ENCODE measurements at places on chromosomes 2 and 18.

GRCh38 chr2:196530910-196531309, 108.6 kb upstream of the CCDC150 start:
- no peak for DNase-seq

DNA sequence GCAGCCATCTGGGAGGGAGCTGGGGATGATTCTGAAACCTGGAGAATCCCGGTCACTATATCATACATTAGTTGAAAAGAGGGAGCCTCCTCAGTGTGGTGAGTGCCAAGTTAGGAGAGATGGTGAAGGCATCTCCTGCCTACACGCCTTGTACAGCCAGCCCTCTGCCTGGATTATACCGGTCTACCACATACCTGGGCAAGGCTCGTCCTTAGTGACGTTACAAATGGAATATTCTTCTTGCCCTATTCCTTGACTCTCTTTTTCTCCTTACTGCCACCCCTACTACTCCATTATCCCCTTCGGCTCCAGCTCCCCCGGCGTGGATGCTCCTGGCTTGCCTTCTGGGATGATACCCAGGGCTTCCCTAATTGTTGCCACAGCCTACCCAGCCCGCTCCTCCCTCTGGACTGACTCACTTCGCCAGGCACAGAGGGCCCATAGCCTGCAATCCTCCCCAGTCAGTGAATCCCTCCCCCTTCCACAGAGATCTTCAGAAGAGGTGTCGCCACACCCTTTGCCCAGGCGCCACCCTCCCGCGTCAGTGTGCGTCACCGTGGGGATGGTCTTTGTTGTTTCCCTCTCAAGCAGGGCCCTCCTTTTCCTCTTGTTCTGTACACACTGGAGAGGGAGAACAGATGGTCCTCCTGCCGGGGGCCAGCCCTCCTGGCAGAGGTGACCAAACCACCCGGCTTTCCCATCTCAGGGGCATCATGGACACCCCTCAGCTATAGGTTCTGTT, 115.2 kb upstream of the EPAS1 start:
- no peak for DNase-seq

GRCh38 chr2:10413991-10414451, 34.1 kb downstream of the ODC1 start:
- peak; percentile 38 for DNase-seq

GRCh38 chr2:121567957-121568409, 37.3 kb downstream of the RNU4ATAC start:
- no peak for DNase-seq

DNA sequence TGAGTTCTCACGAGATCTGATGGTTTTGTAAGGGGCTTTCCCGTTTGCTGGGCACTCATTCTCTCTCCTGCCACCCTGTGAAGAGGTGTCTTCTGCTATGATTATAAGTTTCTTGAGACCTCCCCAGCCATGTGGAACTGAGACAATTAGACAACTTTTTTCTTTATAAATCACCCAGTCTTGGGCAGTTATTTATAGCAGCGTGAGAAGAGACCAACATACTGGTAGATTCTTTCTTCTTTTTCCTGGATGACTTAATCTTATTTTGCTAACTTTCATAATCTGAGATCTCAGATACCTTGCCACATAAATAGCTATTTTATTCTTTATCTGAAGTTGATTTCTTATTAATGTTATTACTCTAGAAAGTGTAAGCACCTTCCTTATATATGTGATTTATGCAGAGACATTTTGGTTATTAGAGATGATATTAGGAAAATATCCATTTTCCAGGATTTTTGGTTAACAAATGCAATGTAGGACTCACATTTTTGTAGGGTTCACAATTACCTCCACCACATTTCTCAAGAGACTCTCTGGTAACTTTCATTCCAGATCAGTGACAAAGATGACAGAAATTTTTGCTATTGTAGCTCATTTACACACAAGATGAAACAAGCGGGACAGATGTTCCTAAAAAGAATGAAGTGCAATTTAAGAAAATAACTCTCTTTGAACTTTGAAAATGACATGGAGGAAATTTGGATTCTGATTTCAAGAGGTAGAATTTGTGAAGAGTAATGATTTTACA, 97.9 kb upstream of the RND3 start:
- peak; percentile 44 for DNase-seq

DNA sequence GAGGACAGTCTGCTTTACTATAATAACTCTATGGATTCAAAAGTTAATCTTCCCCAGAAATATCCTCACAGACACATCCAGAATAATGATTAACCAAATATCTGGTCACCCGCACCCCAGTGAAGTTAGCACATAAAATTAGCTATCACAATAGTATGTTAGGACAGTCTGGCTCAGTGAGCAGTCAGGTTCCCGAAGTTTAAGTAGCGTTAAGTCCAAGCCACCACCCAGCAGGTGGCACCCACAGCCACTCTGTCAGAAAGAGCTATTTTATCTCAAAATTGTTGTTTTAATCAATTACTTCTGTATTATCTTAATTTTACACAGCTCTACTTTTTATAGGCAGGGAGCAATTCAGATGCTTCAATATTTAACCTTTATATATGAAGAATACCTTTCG, 537.5 kb downstream of the MBD2 start:
- no peak for DNase-seq

DNA sequence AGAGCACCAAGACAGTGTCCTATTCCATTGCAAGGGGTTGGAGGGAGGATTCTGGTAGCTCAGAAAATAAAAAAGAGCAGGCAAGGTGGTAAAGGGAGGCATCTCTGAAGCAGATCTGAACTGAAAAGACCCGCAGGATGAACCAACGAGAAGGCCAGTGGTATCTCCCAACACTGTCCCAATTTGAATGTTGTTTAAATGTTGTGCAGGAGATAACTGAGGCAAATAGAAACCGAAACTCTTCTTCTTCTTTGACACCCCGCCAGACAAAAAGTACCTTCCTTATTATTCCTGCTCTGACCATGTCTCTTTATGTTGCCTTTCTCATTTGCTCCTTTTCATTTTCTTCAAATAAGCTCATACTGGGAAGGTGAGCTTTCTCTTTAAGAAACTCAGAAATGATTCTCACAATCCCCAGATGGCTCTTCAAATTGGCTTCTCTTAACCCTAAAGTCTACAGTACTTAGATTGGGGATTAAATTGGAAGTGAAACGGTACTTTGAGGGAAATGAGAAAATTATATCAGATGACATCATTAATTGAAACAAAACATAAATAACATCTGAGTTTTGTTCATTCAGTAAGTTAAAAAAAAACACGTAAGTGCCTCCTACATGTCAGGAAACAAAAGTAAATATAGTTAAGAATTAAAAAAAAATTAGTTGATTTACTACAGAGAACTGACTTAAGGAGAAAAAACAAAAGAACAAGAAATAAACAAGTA, 143.6 kb downstream of the WDPCP start:
- no peak for DNase-seq

DNA sequence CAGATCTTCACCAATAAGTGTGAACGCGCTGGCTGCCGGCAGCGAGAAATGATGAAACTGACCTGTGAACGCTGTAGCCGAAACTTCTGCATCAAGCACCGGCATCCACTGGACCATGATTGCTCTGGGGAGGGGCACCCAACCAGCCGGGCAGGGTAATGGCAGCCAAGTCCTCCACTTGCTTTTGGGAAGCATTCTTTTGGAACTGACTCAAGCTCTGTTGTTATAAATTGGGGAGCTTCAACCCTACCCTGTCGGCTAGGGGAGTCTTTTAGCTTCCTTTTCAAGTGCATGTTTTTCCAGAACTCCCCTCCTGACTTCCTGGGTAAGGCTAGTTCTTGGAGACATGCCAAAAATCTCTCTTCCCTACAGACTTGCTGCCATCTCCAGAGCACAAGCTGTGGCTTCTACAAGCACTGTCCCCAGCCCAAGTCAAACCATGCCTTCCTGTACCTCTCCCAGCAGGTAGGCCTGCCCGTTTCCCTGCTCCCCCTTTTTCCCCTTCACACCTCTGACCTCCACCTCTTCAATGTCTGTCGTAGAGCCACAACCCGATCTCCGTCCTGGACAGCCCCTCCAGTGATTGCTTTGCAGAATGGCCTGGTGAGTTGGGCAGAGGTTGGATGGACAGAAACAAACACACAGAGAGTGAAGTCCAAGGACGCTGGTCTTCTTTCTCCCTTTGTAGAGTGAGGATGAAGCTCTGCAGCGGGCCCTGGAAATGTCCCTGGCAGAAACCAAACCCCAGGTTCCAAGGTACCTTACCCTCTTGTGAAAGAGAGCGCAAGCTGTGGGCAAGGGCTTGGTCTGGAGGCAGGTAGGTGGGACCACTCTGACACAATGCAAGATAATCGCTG, 1.5 kb downstream of the ZFAND2B start:
- DNase-seq = peak; percentile 37

DNA sequence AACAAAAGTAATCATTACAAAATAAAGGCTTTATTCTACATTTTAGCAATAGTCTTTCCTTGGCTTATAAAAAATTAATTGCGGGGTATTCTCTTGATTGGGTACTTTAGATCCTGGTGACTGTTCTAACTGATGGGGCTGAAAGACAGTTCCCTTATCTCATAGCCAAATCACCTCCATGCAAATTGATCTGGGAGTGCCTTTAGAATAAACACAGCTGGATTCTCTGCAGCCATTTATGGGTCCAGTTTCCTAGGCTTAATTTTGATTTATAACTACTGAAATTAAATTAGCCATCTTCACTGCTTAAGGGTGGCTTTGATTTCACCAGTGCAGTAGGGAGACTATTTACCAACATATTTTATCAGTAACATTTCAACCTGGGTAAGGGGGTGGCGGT, 337.1 kb downstream of the NRXN1 start:
- no peak for DNase-seq

DNA sequence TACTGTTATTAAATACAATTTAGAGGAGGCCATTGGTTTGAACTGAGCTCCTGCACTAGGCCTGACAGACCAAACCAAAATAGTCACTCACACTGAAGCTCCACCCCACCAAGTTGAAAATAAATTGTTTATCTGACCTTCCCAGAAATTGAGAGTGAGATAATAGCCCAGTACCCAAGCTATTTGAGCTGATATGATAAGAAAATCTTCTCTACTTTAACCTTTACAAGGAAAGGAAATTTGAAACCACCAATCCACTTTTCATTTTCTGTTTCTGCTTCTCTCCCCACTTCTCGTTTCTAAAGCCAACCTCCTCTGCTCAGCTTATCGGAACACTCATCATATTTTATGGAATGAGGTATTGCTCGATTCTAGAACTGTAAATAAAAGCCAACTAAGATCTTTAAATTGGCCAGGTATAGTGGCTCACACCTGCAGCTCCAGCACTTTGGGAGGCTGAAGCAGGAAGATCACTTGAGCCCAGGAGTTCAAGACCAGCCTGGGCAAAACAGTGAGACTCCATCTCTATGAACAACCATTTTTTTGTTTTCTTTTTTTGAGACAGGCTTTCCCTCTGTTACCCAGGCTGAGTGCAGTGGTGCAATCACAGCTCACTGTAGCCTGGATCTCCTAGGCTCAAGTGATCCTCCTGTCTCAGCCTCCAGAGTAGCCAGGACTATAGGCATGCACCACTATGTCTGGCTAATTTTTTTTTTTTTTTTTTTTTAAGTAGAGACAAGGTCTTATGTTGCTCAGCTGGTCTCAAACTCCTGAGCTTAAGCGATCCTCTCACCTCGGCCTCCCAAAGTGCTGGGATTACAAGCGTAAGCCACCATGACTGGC, 13.3 kb upstream of the GALM start:
- no peak for DNase-seq

DNA sequence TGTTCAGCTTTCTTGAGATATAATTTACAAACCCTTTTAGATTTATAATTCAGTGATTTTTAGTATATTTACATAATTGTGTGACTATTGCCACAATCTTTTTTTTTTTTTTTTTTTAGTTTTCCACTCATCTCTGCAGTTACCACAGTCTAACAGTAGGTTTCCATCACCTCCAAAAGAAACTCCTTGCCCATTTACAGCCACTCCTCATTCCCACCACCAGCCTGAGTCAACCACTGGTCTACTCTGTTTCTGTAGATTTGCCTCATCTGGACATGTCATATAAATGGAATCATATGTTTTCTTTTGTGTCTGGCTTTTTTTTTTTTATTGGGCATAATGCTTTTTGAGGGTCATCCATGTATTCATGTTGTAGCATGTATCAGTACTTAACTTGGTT, 16.1 kb downstream of the MTX2 start:
- DNase-seq = peak; percentile 4

- DNase-seq = no peak
These were observed 628.6 kb downstream of the CCDC85A start for GRCh38 chr2:56812432-56812831.

DNA sequence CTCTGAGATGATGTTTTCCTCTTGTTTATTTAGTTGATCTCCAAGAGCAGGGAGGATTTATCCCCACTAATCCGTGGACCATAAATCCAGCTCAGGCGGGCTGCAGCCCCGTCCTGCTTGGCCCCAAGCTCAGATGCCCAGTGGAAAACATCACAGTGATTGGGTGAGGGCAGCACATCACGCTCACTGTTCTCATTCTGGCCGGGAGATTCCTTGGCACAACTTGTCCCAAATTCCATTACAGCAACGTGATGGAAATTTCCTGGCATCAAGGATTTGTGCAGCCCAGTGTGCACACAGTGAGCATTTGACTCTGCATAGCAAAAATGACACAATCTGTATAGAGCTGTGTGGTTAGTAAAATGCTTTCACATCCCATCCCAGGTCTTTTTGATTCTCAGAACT, 96.8 kb downstream of the VAPA start:
- peak; percentile 93 for DNase-seq

- DNase-seq = peak; percentile 48
These were observed 1.6 kb downstream of the CRIM1 start for GRCh38 chr2:36356990-36357846.

DNA sequence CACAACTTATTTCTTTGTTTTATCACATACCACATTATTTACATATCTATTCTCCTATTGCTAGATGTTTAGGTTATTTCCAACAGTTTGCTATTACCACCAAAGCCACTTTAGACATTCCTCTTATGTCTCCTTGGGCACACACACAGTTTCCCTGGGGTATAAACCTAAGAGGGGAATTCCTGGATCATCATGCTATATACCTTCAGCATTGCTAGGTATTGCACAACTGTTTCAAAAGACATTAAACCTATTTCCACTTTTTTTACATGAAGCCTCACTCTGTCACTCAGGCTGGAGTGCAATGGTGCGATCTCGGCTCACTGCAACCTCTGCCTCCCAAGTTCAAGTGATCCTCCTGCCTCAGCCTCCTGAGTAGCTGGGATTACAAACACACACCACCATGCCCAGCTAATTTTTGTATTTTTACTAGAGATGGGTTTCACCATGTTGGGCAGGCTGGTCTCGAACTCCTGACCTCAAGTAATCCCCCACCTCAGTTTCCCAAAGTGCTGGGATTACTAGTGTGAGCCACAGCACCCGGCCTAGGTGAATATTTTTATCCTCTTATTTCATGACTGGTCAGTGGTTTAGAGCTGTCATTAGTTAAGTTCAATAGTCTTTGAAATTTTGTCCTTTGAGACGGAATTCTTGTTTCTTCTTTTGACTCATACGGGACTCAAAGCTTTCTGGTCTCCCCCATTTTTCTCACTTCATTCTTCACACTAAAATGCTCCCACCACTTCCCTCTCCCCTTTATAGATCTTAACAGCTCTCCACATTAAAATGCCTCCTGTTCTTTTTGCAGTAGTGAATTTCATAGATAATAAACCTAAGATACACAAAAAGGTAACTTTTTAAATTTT, 30.3 kb downstream of the SULT1C4 start:
- DNase-seq = no peak

- no peak for DNase-seq
These were observed 70.3 kb downstream of the HNMT start for GRCh38 chr2:138034536-138034935.

GRCh38 chr2:134706587-134707329, 12.0 kb downstream of the TMEM163 start:
- no peak for DNase-seq

Measured in AG08395 (cell line).